ENCODE measurements at places on chromosomes 3 and 15.

- no peak for DNase-seq
Observed at GRCh38 chr15:92076541-92076940, 223.0 kb downstream of the SLCO3A1 start.

DNA sequence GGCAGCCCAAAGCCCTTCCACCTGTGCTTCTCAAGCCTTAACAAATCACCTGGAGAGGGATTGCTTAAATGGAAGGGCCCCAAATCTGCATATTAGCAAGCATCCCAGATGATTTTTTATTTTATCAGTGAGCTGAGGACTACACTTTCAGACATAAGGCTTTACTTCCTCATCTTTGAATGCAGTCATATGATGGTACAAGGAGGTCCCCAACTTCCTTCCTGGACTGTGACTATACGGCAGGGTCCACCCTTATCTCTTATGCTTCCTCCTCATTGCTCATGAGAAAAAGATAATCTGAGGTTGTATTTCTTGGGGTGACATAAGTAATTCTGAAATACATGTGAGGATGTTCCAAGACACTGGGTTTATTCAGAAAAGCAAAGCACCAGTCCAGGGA is 13.7 kb upstream of the HEG1 start:
- DNase-seq, result no peak

DNA sequence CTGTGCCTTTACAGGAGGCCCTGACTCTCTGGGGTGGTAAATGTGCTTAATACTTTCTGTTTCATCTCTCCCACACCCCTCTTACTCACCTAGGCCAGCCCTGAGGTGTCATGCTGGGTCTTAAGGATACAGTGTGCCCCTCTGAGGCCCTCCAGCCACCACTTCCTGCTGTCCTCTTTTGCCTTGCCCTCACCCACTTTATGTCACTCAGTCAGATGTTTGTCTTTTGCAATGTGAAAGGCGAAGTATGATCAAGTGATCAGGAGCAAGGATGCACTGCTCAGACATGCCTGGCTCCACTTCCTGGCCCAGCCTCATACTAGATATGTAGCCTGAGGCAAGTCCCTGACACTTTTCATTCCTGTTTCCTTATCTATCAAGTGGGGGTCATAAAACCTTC is 339.0 kb upstream of the NR2E3 start:
- no peak for DNase-seq

DNA sequence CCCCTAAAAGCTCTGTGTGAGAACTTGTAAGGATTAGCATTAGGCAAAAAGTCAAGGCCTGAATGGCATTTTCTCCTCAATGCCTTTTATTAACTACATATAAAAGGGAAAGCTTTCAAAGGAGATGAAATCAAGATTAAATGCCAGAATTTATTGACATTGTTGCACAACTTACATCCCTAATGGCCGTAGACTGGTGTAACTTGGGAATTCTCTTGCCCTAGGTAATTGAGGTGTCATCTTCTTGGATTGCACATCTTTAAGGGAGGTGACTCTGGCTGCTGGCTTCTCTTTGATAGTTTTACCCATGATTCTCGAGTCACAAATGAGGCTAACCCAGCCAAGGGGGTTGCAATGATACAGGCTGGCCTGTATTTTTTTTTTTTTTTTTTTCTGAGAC is 249.1 kb downstream of the TBL1XR1 start:
- no peak for DNase-seq

GRCh38 chr3:185308126-185308754 is 54.4 kb upstream of the EHHADH start:
- DNase-seq, result peak; percentile 32

- no peak for DNase-seq
Observed at GRCh38 chr3:60176614-60177013, 1074.6 kb downstream of the FHIT start.

DNA sequence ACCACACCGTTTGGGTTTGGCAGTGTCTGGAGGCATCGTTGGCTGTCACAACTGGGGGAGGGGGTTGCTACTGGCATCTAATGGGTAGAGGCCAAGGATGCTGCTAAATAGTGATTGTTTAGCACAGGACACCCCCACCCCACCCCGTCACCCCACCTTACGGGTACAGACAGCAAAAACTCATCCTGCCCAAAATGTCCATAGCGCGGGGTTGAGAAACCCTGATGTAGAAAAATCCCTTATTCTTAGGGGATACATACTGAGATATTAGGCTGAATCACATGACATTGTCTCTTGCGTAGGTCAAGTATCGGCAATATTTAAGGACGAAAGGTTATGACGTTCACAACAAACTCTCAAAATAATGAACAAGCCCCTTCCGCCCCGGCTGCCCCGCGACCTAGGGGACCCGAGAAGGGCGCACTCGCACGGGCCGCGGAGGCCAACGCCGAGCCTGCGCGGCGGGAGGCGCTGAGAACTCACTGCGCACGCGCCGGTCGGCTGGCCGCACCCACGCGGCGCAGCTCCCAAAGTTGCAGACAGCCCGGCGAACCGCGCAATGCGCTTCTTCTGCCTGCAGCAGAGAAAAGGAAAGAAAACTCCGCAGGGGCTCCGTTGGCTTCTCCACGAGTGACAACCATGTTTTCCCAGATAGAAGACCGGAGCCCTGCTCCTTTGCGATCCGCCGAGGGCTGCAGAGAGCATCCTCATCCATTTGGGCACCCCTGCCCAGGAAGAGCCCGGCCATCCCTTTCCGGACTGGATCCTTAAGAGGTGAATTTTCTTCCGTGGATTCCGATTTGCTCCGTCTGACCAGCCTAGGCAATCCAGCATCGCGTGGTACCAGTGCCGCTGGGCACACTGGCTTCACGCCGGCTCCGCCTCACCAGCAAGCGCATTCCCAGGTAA is 136.8 kb upstream of the CCDC54 start:
- DNase-seq, result peak; percentile 31
